ENCODE measurements at places on chromosomes 1 and 21.

GRCh38 chr1:207021139-207021861 lies 11.3 kb downstream of the C1orf116 start:
- DNase-seq: no peak

- DNase-seq: no peak
These were observed 445.6 kb downstream of the PLPP3 start for GRCh38 chr1:56133522-56134472.

DNA sequence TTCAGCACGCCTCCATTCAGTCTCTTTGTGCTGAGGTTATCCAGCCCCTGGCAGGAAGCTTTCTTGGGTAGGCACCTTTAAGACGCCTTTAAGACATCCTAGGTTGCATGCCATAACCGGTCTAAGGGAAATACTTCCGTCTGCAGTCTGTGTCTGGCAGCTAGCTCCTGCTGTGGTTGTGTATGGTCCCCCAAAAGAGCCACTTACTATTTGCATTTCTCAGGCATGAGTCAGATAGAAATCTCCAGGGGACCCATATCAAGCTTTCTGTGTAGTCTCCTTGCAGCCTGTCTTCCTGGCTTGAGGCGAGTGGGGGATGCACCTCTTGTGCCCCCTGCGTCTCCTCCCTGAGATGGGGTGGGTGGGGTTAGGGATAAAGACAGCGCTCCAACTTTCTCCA lies 10.0 kb upstream of the RYR2 start:
- no peak for DNase-seq

DNA sequence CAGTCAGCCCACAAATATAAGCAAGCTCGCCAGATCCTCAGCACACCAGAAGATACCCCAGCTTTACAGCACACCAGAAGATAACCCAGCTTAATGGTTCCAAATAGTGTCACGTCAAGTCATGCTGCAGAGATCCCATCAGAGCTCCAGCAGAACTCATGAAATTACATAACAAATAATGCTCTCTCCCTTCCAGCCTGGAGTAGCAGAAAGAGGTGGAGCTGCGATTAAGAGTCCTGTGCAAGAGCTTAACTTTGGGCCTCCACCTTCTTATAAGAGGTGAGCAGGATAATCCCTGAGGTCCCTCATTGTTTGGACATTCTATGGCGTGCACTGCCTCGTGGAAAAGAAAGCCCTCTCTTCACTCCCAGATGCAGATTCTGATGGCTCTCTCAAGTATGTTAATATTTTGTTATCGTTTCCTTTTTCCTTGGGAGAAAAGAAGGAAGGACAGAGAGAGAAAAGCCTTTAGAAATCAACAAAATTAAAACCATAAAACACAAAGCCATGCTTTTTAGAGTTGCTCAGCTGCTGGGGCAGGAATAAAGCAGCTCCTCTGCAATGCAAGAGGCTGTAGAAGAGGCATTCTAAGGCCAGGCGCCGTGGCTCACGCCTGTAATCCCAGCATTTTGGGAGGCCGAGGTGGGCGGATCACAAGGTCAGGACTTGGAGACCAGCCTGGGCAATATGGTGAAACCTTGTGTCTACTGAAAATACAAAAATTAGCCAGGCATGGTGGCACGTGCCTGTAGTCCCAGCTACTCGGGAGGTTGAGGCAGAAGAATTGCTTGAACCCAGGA lies 59.1 kb downstream of the GLUL start:
- no peak for DNase-seq

DNA sequence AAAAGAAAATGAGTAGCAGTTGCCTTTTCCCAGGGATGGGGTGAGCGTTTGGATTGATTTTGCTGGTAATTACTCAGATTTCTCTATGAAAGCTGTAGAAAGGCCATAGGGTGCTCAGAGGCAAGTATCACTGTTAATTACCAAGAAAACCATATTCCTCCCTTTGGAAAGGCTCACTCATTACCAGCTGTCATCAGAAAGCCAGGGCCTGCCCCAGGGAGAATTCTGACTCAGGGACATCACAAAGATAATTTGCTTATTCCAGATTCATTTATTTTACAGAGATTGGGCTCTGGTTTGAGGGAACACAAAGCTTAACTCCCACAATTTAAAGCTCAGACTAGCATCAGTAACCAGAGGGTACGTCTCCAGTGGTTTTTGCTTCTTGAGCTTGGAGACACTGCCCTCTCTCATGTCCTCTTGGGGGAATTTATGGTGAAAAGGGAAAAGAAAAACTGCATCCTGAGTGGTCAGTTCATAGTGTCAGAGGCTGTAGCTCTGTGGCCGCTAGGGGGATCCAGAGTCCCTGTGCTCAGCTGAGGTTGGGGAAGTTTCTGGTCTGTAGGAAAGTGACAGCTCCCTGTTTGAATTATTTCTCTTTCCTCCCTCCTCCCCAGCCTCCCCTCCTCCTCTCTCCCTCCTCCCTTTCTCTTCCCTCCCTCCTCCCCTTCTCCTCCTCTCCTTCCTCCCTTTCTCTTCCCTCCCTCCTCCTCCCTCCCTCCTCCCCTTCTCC lies 204.3 kb downstream of the KCNJ6 start:
- peak; percentile 21 for DNase-seq

DNA sequence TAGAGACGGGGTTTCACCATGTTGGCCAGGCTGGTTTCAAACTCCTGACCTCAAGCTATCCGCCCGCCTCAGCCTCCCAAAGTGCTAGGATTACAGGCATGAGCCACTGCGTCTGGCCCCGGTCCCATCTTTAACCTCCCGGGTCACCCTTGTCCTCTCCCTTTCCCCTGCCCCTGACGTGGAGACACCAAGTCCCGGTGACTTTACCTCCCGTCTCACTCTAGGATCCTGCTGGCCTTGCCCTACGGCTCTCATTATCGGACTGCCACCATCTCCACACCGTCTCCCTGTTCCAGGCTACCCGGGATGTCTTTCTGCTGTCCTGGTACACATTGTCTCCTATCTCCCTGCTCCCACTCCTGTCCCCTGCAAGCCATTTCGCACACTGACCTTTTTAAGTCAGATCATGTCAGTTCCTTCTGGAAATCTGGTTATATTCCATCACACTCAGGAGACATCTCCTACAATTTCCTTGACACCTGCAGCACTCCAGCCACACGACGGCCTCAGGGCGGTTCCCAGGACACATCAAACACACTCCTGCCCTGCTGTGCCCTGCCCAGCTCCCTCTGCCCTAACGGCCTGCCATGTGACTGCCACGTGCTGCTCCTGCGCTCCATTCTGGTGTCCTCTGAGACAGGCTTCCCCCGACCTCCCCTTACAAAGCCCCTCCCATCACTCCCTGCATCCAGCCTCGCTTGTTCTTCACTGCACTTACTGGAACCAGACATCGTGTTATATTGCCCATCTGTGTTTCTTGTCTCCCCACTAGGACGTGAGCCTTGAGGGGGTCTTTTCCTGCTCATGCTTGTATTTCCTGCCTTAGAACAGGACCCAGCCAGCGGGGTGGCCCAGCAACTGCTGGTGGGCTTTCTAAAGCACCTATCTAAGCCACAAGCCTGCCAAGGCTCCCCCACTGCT lies 32.7 kb downstream of the TTC39A start:
- no peak for DNase-seq

- DNase-seq: no peak
These were observed 33.6 kb upstream of the DISP1 start for GRCh38 chr1:222781251-222781650.

DNA sequence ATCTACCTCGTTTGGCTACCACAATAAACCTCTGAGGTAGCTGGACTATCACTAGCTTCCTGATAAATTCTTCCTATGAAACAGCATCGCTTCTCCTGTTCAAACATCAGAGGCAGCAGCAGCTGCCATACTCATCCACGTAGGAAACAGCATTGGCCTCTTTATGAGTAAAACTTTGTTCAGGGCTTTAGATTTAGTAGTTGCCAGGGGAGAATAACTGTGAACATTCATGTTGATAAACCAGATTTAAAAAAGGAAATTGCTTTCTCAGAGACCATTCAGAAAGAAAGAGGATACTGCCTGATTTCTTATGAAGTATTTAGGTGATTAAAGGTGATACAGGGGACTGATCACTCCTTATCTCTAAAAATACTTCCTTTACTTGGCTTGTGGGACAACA lies 7.2 kb downstream of the CEP170 start:
- DNase-seq: no peak

- DNase-seq: no peak
These were observed 38.3 kb downstream of the GJA5 start for GRCh38 chr1:147722124-147722523.

DNA sequence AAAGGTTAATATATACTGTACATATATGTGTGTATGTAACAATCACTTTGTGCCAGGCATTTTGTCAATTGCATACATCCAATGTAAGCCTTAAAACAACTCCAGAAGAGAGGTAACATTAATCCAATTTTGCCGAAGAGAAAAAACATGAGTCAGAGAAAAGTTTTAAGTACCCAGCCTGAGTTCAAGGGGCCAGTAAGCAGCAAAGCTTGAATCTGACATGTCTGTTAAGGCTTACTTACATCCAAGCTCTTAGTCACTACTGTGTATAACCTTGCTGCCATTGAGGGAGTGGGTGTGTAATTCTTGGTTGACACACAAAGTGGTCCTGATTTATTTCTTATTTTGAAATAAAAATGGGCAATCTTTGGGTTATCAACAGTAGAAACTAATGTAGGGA lies 360.4 kb upstream of the LYPLAL1 start:
- DNase-seq: no peak

DNA sequence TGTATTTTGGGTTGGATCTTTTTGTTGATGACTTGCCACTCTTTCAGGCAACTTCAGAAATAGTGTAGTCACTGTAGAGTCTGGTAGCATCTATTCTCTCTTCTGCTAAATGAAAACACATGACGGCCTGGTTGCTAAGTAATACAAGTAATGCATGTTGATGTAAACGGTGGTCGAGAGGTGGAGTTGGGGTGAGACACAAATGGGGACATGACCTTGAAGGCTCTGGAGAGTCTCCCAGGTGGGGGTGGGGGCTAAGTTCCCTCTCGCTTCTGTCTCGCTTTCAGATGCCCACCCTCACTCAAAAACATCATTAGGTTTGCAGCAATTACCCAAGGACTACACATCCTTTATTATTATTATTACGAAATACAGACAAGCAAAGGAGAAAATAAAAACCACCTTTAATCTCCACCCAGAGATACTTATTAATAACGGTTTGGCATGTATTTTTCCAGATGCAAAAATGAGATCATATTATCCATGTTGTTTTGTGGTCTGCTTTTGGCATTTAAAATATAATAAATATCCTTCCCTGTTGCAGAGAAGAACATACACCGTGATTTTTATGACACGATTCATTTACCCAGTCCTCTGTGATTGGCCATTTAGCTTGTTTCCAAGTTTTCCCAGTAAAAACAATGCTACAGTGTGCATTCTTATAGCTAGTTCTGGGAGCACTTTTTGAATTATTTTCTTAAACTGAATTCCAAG lies 138.1 kb downstream of the MIS18A start:
- DNase-seq: no peak

- no peak for DNase-seq
These were observed 50.3 kb upstream of the TSNAX start for GRCh38 chr1:231478019-231478785.

- DNase-seq: no peak
These were observed 424.1 kb downstream of the CAMTA1 start for GRCh38 chr1:7209336-7209735.

DNA sequence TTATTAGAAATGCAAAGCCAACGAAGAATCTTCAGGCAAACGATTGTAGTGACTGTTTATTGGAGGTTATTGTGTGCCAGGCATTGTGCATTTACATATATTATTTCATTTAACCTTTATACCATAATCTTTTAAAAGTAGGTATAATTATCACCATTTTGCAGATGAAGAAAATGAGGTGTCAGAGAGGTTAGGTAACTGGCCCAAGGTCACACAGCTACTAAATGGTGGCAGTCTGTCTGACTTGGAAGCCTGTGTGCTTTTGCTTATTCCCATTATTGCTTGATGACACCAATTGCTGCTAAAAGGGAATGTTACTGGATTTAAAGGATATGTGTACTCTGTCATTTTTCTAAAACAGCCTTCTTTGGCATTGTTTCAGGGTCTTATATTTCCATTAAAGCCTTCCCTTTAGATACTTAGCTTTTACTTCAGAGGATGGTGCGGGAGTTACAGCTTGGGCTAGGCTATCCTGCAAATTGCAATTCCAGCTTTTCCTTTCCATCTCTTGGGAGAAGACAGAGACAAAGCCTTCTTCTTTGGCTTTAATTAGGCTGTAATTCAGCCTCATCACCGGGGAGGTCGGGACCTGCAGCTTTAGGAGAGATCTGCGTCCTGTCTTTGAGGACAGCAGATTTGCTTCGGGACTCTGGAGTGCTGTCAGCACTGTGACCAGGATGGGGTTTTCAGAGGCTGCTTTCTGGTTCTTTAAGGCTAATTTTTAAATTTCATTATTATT lies 37.4 kb upstream of the ERRFI1 start:
- no peak for DNase-seq

DNA sequence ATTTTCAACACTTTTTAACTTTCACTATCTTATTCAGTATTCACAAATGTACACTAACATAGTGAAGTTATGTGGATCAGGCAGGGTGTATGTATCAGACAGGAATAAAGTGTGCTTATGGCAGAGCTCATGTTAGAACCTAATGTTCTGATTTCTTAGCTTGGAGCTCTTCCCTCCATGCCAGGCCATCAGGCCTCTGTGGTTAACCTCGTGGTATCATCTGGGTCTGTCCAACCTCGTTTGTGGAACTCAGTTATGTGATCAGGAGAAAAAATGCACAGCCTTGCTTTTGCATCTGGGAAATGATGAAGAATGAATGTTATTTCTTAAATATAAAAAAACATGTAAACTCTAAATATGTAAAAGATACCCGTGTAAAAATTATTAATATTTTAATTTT lies 86.9 kb downstream of the MPZL1 start:
- no peak for DNase-seq

DNA sequence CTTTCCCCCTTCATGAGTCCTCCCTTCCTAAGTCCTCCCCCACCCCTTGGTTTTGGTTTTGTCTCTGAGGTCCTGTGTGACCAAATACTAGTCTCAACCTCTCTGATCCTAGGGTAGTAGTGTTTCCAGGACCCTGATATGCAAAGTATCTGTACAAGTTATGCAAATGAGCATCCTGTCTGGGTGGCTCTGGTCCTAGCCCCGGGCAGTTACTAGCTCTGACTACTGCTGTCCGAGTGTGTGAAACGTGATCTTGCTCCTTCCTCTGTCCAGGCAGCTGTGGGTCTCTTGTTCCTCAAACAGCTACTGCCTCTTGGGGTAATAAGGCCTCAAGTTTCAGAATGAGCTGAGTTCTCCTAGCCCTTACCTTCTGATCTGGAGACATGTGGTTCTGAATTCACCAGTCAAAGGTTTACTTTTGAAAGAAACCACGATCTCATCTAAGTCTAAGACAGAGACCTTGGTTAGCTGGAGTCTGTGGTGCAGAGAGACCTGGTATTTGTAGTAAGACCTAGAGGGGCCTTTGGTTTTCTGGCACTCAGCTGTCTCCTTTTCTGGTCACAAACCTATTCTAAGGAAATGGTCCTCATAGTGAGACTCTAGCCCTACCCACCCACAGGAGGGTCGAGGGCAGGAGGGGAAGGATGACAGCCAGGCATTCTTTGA lies 31.0 kb upstream of the IL19 start:
- DNase-seq: no peak

GRCh38 chr1:204565617-204566582 lies 49.7 kb downstream of the MDM4 start:
- peak; percentile 22 for DNase-seq

All from stimulated activated CD4-positive, alpha-beta T cell treated with anti-CD3 and anti-CD28 coated beads, Interleukin-12 subunit alpha, Interleukin-12 subunit beta, amount 100 ng/mL, for 4 hours (primary cell).